ENCODE measurements at places on chromosomes 2 and 18.

DNA sequence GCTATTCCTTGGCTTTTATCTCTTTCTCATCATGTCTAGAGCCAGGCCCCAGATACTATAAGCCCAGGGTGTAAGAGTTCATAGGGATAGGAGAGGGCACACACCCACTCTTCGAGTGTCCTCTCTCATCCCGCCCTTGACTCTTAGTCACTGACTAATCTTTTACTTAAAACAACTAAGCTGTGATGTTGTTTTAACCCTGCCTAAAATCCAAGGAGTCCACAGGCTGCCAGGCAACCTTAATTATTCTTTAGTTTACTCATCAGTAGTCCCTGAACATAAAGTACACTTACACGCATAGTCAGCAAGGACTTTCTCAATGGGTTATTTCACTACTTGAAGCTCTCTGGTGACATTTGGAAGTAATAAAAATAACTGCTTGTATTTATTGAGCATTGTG lies 28.4 kb downstream of the GREB1L start:
- DNase-seq = no peak

GRCh38 chr2:186068139-186068801 lies 329.7 kb downstream of the FSIP2 start:
- no peak for DNase-seq

DNA sequence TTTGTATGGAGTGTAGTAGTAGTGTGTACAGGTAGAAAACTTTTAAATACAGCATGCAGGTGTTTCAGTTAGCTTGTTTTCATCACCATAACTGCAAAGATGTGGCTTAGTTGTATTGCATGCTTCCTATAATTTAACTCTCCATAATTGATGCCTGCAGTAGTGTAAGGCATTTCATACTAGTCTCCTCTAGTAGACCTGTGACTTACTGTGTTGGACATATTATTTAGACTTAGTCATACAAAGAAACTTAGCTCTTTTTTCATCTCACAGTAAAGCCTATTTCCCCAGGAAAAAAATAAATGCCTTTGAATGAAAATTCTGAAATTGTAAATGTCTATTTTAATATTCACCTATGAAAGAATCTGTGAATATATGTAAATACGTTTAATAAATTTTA lies 52.8 kb upstream of the TWSG1 start:
- DNase-seq = no peak

GRCh38 chr2:235536711-235537110 lies 42.9 kb downstream of the AGAP1 start:
- DNase-seq = no peak

- no peak for DNase-seq
Measured at GRCh38 chr2:176199902-176200301, 11.4 kb downstream of the HOXD1 start.

- DNase-seq = no peak
Measured at GRCh38 chr2:56299171-56299691, 115.4 kb downstream of the CCDC85A start.

DNA sequence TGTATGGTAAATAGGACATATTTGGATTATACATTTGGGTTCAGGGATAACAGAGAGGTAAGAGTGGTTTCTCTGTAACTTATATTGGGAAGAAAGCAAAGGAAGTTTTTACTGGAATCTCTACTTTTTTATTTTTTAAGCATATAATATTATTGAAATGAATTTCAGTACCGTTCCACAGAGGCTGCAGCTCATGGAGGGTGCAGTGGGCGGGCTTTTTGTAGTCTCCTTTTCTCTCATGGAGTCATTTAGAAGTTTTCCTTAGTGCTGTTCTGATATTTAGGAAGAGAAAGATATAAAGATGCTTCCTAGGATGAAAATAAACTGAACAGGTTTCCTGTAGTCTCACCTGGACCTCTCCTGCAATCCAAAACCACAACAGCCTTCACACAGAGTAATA lies 1153.3 kb upstream of the TMEFF2 start:
- no peak for DNase-seq

DNA sequence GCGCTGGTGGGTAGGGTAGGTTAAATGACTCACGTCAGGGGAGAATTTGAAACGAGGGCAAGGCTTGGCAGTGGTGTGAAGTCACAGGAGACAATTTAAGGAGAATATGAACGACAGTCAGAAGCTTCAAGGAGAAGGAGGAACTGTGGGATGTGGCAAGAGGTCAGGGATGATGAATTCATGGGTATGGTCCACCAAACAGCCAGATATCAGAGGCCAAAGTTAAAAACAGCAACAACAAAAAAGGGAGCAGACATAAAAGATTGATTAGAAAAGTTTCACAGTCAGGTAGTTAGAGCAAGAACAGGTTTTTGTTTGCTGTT lies 1.4 kb upstream of the ZNF396 start:
- DNase-seq = no peak

DNA sequence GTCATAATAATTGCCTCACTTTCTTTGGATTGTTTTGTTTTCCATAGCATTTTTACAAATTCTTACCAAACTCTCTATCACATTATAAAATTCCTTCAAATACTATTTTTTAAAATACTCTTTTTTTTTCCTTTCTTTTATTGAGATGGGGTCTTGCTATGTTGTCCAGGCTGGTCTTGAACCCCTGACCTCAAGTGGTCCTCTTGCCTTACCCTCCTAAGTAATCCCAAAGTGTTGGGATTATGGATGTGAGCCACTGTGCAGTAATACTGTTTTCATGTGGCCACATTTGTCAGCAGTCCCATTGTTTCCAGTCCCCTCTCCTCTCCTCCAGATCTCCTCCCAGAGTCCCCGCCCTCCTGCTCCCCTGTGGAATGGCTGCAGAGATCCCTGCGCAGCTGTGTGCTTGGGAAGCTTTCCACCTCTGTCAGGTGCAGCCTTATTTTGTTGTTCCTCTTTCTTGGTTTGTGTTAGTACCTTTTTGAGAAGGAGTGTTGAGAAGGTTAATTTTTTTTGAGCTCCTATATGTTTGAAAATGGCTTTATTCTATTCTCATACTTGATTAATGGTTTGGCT lies 227.3 kb downstream of the LOXHD1 start:
- DNase-seq = no peak

- DNase-seq = no peak
Measured at GRCh38 chr2:233117351-233117750, 57.2 kb downstream of the INPP5D start.

DNA sequence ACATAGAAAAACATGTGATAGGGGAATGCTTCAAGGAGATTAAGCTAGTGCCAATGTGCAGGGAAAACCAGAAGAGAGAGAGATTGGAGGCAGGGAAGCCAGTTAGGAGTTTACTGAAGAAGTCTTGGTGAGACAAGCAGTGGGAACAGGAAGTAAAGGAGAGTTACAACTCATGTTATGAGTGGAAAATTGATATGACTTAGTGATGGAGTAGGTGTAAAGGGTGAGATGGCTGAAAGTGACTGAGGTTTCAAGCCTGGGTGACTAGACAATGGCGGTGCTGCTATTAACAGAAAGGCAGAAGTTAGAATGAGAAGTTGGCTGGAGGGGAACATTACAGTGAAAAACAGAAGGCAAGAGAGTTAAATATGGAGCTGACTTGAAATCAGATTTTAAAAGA lies 16.5 kb downstream of the DOK1 start:
- DNase-seq = no peak

DNA sequence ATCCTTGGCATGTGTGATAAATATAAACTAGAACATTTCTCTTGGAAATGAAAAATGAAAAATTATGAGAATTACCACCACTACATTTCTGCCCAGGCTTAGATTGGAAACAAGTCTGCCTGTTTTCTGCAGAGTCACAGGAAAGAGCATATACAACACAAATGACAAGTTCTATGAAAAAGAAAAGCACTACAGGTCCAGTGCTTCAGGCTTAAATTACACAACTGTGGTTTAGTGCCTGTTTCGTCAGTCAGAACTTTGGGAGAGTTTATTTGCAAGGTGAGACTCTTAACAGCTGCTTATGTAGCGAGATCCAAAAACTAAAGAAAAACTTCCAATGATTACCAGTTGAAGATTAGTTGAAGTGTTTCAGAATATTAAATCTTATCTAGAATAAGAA lies 68.9 kb downstream of the RTN4 start:
- DNase-seq = no peak

DNA sequence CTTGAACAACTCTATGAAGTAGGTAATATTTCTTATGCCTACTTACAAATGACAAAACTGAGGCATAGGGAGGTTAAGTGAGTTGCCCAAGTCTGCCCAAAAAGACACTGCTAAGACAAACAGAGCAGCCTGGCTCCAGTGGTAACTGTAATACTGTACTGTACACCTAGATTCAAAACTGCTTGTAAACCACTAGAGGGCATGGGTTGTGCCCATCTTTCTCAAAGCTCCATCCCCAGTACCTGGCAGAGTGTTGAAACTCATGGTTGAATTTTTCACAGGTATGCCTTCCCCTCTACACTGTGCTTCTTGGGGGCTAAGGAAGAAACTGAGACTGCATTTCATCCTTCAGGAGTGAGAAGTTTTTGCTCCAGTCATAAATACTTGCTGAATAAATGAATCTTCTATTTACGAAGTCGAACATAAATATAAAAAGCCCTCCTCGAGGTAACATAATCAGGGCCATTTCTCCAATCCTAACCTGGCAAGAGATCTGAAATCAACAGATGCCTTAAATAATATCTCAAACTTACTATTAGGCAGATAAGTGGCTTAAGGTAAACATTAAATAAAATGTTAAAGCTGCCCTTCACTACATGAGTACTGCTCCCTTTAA lies 2.0 kb downstream of the PPP4R1 start:
- DNase-seq = peak; percentile 7

- no peak for DNase-seq
Measured at GRCh38 chr18:48841381-48842258, 109.1 kb downstream of the SMAD7 start.

DNA sequence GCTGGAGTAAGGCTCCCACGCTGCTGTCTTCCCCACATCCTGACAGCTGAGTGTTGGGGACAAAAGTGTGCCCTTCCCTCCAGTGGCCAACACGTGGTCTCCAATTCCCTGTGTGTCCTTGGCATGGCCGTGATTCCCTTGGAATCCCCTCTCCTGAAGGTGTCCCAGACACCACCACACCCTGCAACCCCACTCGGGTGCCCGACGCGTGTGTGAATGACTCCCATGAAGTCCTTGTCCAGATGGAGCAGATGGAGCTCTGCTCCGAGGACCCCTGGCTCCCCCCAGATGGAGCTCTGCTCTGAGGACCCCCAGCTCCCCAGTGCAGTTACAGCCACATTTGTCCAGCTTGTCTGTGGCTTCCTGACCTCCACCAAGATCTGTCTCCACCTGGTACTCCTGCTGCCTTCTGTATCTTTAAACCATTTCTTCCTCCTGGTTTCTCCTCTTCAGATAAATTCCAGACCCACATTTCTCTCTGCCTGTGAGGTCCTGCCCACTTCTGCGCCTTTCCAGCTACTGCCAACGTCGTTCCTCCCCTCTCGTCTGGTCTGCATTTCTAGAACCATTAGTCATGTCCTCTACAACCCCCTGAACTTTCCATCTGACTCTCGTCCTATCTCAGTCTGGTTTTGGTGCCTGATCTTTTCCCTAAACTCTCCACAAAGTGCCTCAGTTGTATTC lies 86.8 kb upstream of the PXDN start:
- no peak for DNase-seq

DNA sequence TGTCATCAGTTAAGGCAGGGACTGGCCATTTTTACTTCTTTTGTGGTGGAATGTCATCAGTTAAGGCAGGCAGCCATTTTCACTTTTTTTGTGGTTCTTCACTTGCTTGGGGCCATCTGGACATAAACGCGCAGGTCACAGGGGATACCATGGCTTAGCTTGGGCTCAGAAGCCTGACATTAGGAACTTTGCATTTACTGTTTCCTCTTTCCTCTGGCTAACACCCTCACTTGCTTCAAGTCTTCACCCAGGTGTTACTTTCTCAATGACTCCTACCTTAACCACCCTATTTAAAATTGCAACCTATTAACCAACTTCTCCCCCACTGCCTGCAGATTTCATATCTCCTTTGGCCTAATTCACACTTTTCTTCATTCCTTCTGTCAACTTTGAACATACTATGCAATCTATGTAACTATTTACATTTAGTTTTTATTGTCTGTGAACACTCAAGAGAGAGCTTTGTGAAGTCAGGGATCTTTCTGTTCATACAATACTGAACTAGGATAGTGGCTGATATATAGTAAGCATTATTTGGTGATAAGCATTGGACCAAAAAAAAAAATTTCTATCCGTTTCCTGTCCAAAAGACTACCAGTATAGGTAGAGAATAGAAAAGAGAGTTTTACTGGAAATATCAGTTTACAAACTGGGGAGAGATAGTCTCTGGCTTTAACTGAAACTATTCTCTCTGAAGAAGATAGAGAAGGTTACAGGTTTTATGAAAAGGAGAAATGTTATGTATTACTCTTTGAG lies 600.1 kb upstream of the ZNF804A start:
- no peak for DNase-seq

DNA sequence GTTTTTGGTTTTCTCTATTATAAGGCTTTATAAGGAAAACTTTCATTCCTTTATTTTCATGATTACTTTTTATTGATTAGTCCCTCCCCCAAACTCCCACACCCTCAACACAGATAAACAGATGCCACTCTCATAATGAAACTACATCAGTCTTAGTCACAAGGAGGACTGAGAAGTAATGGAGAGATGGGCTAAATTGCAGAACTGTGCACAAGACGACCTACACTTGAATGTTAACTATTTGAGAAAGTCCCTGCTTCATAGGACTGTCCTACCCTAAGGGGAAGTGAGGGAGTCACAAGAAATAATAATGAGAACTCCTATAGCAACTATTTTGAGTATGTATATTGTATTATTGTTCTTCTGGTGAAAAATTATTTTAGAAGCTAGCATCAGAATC lies 360.8 kb downstream of the RBM43 start:
- DNase-seq = no peak

DNA sequence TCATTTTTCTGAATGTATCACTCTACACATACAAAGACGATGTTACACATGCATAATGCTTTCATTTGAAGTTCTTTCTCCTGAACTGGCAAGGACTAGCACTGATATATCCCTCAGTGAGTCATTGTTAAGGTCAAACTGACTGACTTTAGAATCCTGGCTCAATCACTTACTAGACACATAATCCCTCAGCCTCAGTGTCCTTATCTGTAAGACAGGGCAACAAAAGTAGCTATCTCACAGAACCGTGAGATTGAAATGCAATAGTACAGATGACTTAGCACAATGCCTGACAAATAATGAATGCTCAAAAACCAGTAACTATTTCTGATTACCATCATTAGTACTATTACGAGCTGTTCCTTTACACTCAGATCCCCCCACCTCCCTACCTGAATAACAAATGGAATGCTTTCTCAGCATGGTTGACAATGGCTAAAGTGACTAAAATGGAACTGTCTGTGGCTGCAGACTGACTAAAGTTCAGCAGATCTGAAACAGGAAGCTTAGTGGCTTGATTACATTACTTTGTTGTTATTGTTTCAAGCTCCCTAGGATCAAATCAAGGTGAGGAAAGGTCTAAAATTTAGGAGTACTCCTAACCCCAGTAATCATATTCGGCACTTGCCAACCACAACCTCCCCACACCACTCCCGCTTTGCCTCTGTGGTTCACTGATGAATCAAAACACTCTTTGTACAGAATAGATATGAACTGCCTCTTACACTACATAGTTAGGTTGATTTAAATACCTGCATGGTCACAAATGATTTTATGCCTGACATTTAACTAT lies 35.8 kb upstream of the CACNB4 start:
- DNase-seq = no peak

- DNase-seq = no peak
Measured at GRCh38 chr2:25098670-25099486, 57.0 kb downstream of the EFR3B start.

GRCh38 chr2:69833752-69834151 lies 4.3 kb downstream of the GMCL1 start:
- no peak for DNase-seq

GRCh38 chr2:71592181-71592711 lies 138.9 kb downstream of the DYSF start:
- DNase-seq = no peak

- no peak for DNase-seq
Measured at GRCh38 chr2:104388296-104388695, 465.6 kb upstream of the POU3F3 start.
